CD4-positive, alpha-beta memory T cell (primary cell): ENCODE measurements at places on chromosomes 3 and 15. TPM values are rescaled to one million over a fixed set of nuclear protein-coding genes. Genes with fewer than 3 reads are reported as not detected.

DNA sequence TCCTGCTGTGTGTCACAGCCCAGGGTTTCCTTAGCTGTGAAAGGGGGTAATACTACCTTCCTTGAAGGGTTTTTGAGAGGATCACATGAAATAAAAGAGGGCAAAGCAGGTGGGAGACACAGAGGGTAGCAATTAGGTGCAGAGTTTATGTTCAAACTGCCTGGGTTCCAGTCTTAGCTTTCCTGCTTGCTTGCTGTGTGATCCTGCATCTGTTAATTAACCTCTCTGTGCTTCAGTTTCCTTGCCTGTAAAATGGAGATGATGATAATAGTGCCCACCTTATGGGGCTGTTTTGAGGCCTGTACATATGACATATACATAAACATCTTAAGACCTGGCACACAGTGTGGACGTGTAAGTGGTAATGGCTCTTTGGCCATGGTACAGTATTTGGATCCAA is 35.0 kb downstream of the SPSB4 start:
- DNase-seq, result no peak

- no peak for DNase-seq
Observed at GRCh38 chr15:67175643-67176071, 78.8 kb downstream of the AAGAB start.

GRCh38 chr15:74374648-74375302 is 7.3 kb upstream of the CYP11A1 start:
- no peak for DNase-seq

DNA sequence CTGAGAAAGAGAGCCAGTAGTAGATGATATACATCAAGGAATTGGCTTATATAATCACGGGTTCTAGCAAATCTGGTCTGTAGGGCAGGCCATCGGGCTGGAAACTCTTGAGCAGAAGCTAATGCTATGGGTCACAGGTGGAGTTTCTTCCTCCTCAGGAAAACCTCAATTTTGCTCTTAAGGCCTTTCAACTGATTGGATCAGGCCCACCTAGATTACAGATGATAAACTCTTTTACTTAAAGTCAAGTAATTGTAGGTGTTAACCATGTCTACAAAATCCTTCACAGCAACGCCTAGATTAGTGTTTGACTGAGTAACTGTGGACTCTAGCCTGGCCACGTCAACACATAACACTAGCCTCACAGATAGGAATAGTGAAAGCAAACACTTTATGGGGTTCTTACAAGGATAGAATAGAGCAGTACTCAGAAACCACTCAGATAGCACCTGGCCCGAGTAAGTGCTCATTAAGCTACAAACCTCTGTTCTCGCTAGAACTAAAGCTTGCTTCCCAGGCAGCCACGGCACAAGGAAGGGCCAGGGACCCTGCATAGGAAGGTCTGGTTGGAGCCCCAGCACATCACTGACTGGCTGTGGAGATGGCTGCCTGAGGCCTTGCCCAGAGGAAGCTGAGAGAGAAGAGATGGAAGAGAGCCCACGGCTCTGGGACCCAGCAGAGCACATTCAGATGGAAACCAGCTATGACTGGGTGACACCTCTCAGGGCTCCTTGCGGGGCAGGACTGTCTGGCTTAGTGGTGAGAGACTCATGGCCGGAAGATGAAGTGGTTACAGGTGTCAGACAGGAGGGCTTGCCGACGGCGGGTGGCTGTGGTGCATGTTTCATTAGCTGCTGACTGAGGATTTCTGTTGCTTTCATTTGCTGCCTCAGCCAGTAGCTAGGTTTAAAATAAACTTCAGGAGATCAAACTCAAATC is 202.5 kb upstream of the TLE3 start:
- DNase-seq, result peak; percentile 62

The ALDH1A3 gene
- total RNA-seq, result not detected

DNA sequence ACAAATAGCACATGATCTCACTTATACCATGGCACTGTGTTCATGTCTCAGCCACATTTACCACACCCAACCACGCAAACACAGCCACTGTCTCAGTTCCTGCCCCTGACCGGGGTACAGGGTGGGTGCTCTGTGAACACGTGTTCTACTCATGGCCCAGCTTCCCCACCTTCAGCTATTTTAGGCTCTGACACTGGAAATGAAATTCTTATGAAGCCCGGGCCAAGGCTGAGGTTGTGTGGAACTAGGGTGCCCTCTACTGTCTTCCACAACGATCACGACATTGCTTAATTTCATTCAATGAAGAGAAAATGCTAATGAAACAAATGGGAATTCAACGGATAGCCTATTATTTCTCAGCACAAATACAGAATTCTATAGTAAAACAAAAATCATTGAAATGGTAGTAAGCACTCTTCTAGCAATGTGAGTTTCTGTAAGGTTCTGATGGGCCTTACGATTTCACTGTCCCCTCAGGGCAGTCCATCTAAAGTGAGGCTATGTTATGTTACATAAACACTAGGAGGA is 2.1 kb upstream of the GABRA5 start:
- DNase-seq, result no peak

The SI gene
- total RNA-seq, result not detected

The RGMA gene
- not detected for total RNA-seq

DNA sequence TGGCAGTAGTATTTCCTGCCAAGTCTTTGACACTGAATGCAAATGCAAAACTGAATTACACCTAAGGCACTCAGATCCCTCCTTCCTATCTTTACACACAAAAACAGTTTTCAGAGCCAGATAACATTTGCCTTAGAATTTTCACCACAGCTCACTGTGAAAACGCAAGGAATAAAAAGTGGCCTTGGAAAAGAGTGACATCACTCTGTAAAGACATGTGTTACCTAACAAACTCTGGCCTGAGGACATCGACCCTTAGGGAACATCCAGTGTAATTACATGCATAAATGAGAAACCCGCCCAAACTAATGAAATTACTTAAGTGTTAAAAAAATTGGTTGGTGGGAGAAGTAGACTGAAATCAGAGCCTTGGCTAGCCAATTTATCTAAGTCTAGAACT is 88.9 kb downstream of the PLOD2 start:
- DNase-seq, result no peak

The TGM4 gene
- not detected for total RNA-seq

GRCh38 chr3:15750143-15750542 is 47.6 kb downstream of the ANKRD28 start:
- no peak for DNase-seq

GRCh38 chr15:97316362-97316761 is 644.1 kb upstream of the ARRDC4 start:
- no peak for DNase-seq

GRCh38 chr3:196117809-196118208 is 35.9 kb upstream of the TFRC start:
- DNase-seq, result no peak
